ENCODE measurements at places on chromosomes 11 and 22. TPM values are rescaled to one million over a fixed set of nuclear protein-coding genes. Genes with fewer than 3 reads are reported as not detected.

Gene PLAAT5
- polyA plus RNA-seq = 0.63 TPM

Gene C11orf65
- 0.37 TPM for polyA plus RNA-seq

Gene ZC3H12C
- not detected for polyA plus RNA-seq

Gene MYOD1
- not detected for polyA plus RNA-seq

Gene MGAT3
- not detected for polyA plus RNA-seq

Gene ADAMTS15
- not detected for polyA plus RNA-seq

Gene THY1
- polyA plus RNA-seq = not detected

Gene P2RY2
- polyA plus RNA-seq = 0.30 TPM

Gene RIMBP3B
- polyA plus RNA-seq = not detected

Gene MFRP
- polyA plus RNA-seq = not detected

Gene CHADL
- polyA plus RNA-seq = not detected

Gene MMP11
- polyA plus RNA-seq = 1.7 TPM

DNA sequence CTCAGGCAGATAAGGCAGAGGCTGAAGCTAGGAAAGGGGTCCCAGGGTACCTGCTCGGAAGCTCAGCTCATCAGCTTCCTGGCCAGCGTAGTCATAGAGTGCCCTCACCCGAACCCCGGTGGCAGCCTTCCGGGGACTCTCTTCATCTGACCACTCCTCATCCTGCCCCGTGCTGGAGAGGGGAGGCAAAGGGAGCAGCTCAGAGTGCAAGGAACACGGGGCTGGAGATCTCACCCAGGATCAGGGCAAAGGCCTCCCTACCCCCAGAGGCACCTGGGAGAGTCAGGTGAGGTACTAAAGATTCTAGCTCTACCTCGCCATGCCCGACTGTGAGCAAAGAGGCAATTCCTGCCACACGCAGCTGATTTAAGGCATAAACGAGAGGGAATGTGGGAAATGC is 1.6 kb upstream of the ARFGAP2 start:
- no peak for DNase-seq

- no peak for DNase-seq
Observed at GRCh38 chr11:72293910-72294615, 50.1 kb upstream of the PHOX2A start.

- peak; percentile 67 for DNase-seq
Observed at GRCh38 chr11:128731041-128731663, 37.3 kb downstream of the FLI1 start.

GRCh38 chr11:132744771-132745170 is 787.5 kb downstream of the OPCML start:
- no peak for DNase-seq

DNA sequence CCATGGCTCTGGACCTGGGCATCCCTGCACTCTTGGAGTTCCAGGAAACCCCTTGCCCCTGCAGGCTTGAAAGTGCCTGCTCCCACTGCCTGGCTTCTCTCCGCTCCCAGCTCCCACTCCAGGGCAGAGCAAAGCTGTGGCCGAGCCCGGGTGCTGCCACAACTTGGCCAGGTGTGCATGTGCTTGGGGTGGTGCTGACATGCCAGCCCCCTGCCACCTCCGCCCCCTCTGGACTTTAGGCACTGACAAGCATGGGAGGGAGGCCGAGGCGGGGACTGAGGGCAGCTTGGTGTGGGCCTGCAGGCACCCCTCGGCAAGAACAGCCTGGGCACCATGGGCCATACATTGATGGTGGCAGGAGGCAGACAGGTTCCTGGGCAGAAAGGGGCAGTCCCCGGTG is 56.4 kb upstream of the B3GNT6 start:
- DNase-seq = no peak

GRCh38 chr11:81907996-81908395 is 825.7 kb downstream of the FAM181B start:
- no peak for DNase-seq

DNA sequence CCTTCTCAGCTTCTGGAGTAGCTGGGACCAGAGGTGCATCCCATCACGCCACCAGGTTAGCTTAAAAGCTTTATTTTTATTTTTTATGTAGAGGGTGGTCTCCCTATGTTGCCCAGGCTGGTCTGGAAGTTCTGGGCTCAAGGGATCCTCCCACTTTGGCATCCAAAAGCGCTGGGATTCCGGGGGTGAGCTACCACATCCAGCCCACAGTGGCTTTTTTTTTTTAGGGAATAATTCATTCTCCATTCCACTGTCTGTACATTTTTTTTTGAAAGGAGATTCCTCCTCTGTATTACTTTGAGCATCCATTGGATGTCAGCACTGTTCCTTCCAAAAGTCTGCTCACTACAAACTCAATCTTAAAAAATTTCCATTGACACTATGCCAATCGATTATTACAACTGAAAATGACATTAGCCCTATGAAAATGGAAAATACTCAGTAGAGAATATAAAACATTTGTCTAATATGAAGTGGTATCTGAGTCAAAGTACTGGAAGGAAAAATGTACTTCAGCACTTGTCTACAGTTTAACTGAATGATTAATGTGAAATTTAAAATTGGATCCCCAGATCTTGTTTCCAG is 1.3 kb upstream of the LPXN start:
- DNase-seq = no peak

DNA sequence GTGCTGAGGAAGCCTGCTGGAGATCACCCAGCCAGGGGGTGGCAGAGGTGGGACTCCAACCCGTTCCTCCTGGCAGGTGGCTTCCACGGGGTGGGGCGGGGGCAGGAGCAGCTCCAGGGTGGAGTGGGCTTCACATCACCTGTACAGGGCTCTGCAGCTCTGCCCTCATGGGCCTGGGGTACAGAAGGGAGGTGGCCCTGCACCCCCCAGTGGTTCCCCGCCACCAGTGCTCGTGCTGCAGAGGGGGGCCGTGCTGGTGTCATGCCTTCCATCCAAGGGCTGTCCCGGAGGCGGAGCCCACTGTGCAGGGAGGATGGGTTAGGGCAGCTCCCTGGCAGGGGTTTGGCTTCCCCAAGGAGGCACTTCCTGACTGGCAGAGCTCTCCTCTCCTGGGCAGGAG is 76.4 kb upstream of the SHISAL1 start:
- DNase-seq = no peak

DNA sequence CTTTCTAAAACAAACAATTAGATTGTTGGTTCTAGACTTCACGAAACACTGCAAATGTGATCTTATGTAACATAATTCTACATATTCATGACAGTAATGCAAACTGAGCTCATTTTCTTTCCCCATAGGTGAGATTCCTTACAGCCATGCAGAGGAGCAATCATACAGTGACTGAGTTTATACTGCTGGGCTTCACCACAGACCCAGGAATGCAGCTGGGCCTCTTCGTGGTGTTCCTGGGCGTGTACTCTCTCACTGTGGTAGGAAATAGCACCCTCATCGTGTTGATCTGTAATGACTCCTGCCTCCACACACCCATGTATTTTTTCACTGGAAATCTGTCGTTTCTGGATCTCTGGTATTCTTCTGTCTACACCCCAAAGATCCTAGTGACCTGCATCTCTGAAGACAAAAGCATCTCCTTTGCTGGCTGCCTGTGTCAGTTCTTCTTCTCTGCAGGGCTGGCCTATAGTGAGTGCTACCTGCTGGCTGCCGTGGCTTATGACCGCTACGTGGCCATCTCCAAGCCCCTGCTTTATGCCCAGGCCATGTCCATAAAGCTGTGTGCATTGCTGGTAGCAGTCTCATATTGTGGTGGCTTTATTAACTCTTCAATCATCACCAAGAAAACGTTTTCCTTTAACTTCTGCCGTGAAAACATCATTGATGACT is 1.5 kb downstream of the OR9G1 start:
- DNase-seq = peak; percentile 2

- no peak for DNase-seq
Observed at GRCh38 chr22:35604621-35605368, 12.3 kb downstream of the MB start.

- DNase-seq = peak; percentile 11
Observed at GRCh38 chr11:64633555-64634159, 42.6 kb downstream of the SLC22A12 start.

DNA sequence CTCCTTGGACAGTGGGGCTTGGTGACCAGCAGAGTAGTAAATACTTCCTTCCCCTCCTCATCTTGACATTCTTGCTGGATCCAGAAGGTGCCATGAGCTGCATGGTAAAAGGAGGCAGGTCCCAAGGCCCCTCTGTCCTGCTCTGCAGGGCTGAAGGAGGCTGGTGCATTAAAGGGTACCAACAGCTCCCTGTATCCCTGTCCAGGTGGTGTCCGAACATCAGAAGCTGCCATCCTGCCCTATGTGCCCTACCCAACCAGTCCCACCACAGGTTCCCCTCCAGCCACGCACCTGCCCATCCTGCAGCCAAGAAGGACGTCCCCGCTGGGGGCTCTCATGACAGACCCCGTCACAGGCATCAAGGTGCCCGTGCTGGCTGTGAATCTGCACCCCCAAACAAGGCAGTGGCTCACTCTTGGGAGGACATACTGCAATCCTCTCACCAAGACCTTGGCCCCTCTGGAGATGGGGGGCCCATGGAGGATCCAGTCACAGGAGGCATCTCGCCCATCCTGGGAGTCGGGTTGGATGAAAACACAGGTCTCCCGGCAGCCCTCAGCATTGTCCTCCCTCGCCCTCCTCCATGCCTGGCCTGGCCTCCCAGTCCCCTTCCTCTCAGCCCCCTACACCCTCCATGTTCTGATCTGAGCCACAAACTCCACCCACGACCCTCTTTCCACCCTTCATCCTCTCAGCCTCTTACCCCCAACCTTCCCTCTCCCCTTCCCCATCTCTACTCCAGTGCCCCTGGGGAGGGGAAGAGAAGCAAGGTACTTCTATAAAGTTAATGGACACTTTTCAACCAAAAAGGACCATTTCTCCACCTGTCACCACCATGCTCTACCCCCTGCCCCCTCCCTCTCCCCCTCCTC is 55.1 kb downstream of the BTG4 start:
- no peak for DNase-seq

GRCh38 chr11:126930091-126930841 is 70.3 kb downstream of the KIRREL3 start:
- DNase-seq = no peak

DNA sequence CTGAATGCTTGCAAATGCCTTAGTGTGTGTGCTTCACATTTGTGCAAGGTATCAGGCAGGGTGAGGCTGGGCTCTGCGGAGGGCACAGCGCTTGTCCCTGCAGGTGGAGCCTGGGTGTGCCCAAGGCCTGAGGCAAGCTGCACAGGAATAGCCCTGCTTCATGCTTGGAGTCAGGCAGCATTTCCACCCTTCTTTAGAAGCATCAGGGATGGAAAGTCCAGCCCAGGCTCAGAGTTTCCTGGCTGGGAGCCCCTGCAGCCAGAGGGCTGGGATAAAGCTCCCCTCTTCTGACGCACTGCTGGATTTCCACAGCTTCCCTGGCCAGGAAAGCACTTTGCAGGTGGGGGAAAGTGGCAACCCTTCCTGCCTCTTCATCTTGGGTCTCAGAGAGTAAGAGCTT is 63.4 kb downstream of the GALNT18 start:
- no peak for DNase-seq

DNA sequence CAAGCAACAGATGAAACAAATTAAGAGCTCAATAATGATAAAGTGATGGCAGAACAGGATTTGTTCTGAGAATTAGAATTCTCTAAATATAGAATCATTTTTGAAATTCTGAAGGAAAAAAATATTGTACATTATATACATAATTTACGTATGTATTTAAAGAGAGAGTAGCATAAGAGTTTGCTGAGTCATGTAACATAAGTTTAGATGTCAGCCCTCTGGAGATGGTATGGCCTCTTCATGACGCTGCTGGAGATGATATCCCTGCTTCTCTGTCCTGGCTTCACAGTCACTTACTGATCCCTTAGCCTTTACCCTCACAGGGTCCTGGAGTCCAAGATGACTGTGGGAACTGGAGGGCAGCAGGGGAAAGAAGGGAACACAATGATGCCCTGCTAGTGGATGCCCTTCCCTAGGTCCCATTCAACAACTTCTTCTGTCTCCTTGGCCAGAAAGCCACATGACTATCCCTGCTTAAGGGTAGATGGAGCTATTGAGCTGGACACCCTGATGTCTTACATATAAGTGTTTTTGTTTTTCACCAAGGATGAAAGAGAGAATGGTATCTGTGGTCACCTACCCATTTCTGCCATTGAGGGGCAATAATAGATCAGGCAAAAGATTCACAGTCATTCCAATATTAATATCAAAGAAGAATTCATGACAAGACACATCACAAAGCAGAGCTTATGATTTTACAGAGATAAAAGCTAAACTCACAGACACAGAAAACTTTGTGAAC is 753.1 kb downstream of the TBC1D22A start:
- no peak for DNase-seq

DNA sequence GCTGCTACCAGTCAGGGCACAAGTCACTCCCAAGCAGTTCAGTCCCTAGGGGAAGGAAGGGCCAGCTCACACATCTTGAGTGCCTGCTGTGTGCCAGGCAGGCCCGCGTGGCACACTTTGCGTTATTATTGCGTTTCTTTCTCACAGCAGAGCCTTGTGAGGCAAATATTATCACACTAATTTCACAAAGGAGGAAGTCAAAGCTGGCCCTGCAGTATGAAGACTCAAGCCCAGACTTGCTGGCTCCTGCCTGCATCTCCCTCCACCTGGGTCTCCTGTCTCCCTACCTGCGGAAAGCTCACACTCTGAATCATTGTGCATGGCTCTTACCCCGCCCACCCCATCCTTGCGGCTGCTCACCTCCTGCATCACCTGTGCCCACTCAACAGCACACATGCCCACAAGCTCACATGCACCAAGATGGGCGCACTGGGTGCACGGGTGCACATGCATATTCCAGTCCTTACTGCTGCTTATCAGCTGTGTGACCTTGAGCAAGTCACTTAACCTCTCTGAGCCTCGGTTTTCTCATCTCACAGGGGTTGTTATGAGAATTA is 31.7 kb upstream of the P2RY2 start:
- no peak for DNase-seq

DNA sequence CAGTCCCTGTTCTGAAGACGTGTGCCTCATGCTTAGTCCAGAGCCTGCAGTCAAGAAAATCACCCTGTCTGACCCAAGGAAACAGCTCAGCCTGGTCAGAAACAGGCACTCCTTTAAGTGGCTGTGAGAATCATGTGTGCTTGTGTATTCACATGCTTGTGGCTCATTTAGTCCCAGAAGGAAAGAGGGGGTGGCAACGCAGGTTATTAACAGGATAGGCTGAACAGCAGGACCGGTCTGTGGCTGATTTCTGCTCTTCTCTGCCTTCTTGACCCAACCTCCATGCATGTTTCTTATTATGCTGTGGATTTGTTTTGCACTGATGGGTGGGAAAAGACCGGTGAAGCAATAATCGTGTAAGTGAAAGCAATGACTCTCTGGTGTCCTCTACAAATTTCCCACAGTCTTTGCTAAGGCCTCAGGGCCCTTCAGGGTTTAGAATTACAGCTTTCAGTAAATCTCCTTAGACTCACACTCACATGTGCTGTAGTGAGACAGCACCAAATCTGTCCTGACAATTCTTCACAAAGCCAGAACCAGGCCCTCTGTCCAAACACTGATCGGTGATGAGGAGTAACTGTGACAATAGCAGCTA is 288.1 kb downstream of the ETS1 start:
- no peak for DNase-seq
